ENCODE measurements at places on chromosomes 12 and 14. TPM values are rescaled to one million over a fixed set of nuclear protein-coding genes. Genes with fewer than 3 reads are reported as not detected.

DNA sequence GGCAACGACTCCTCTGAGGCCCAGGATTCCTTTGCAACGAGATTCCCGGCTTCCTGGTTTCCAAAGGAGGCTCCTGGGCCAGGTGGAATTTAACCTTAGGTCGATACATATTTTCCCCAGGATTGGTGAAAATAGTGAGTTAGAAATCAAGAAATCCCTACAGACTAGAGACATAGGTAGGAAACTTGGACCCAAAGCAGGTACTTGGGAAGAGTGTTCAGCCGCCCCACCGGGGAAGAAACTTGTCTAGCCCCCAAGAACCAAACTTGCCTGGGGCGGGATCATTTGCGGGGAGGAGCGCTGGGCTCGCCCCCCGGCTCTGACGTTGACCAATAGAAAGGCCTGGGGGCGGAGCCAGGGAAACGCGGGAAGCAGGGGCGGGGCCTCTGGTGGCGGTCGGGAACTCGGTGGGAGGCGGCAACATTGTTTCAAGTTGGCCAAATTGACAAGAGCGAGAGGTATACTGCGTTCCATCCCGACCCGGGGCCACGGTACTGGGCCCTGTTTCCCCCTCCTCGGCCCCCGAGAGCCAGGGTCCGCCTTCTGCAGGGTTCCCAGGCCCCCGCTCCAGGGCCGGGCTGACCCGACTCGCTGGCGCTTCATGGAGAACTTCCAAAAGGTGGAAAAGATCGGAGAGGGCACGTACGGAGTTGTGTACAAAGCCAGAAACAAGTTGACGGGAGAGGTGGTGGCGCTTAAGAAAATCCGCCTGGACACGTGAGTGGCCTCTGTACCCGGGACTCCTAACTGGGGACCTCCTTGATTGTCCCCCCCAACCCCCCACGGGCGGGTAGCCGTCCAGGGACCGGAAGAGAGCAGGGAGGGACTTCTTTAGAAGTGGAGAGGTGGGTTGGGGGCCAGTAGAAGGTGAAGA lies at the start of gene CDK2:
Gene CDK2, plus strand, starts transcription at position 423 of the 874 bp plus-strand sequence. Its CDS starts 179 bp downstream, at position 602.
- peak; percentile 97 for DNase-seq

DNA sequence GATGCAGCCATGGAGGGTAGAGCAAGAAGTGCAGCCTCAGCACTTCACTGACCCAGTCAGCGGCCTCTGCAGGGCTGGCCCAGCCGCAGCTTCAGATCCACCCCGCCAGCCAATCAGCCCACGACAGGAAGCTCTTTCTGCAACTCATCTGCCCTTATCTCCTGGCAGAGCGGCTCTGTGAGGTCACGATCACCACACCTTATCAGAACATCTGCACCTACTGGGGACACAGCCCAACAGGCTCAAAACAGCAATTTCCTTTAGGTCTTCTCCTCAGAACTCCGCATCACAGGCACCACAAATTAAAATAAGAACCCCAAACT lies 287.3 kb downstream of the BCL11B start:
- no peak for DNase-seq

The C12orf54 gene
- total RNA-seq: not detected

The PLEKHD1 gene
- total RNA-seq: 0.37 TPM

The KRT6C gene
- total RNA-seq: not detected

DNA sequence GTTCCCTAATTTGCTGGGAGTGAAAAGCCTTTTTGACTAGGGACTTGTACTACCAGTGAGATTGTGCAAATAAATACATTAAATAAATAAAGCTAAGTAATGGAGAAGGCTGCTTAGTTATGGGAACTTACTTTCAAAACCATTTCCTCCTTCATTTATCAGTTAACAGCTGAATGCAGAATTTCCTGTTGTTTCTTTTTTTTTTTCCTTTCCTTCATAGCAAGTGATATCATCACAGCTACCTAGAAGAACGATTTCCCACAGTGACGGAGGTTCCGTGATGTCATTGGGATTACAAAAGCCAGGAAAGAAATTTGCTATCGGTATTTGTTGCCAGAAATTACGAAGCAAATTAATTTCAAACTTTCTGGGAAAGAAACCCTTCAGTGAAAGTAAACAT lies 42.1 kb upstream of the SOCS2 start:
- no peak for DNase-seq

DNA sequence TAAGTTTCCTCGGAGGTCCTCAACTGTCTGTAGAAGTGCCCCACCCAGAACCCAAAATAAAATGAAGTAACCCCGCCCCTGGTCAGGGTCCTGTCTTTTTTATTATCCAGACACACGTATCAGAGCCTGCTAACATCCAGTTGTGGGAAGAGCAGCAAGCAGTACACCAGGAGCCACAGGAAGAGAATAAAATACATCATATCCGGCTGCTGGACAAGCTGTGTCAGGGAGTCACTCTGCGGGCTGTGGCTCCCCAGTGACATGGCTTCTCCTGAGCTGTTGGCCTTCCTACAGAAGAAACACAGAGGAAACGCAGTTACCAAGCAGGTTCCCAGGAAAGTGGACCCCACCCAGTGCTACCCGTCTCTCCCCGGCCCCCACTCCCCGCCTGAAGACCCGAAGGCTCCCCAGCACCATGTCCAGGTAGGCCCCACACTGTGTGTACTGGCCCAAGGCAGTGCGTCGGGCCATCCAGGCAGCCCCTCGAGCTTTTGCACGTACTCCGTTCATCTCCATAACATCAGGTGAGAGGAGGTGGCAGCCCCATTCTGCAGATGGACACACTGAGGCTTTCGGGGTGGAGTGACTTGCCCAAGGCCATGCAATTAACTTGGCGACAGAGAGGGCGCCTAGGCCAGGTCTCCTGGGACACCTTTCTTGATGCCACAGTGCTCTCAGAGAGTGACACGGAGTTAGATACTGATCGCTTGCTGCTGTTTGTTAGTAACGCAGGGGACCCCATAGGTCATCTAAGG lies 34.3 kb upstream of the DICER1 start:
- DNase-seq: no peak

GRCh38 chr12:77919450-77919849 lies 88.8 kb downstream of the NAV3 start:
- DNase-seq: no peak

The ADCY6 gene
- 57.0 TPM for total RNA-seq

- DNase-seq: peak; percentile 62
Measured at GRCh38 chr12:122336015-122336946, 70.0 kb upstream of the VPS33A start.

The ADSS1 gene
- 226 TPM for total RNA-seq

GRCh38 chr14:102020058-102020971 lies 55.9 kb downstream of the DYNC1H1 start:
- DNase-seq: no peak

The AEBP2 gene
- total RNA-seq: 28.5 TPM

GRCh38 chr12:44847403-44847802 lies 28.7 kb downstream of the NELL2 start:
- no peak for DNase-seq

- DNase-seq: no peak
Measured at GRCh38 chr12:124179936-124180607, 114.8 kb upstream of the RFLNA start.

DNA sequence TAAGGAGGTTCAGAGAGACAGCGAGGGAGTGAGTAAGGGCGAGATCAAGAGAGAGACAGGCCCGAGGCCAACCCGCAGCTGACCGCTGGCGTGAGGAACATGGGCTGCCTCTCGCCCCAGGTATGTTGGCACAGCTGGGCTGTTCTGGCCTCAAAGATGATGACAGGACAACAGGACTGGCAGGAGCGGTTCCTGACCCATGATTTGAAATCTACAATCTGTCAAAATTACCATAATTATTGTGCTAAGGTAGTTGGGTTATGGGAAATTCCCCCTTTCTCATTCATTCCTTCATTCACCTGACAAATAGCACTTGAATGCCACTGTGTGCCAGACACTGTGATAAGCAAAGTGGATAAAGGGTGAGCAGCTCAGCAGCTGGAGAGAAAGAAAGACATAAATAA lies 5.1 kb upstream of the ENDOU start:
- DNase-seq: no peak

DNA sequence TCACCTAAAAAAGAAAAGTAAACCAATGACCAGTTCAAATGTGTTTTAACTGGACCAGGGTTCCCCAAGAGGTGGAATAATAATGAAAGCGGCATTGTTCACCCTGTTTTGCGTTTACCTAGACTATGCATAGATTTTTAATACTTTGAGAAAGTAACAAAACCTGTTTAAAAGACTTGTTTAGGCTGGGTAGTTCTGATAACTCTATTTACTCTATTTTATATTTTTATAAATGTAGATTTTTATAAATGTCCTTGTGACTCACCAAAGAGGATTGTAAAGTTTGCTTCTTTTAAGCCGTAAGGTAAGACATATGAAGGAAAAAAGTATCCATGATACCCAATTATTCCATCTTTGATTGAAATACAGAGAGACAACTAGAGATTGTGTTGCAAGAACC lies 288.0 kb upstream of the NPAS3 start:
- DNase-seq: no peak

The STXBP6 gene
- 43.5 TPM for total RNA-seq

GRCh38 chr14:67253076-67253635 lies 11.9 kb downstream of the PALS1 start:
- DNase-seq: no peak

The MYO1H gene
- 0.52 TPM for total RNA-seq

The MTHFD1 gene
- total RNA-seq: 60.6 TPM

The RFX4 gene
- total RNA-seq: not detected

The PRR4 gene
- total RNA-seq: 0.94 TPM

DNA sequence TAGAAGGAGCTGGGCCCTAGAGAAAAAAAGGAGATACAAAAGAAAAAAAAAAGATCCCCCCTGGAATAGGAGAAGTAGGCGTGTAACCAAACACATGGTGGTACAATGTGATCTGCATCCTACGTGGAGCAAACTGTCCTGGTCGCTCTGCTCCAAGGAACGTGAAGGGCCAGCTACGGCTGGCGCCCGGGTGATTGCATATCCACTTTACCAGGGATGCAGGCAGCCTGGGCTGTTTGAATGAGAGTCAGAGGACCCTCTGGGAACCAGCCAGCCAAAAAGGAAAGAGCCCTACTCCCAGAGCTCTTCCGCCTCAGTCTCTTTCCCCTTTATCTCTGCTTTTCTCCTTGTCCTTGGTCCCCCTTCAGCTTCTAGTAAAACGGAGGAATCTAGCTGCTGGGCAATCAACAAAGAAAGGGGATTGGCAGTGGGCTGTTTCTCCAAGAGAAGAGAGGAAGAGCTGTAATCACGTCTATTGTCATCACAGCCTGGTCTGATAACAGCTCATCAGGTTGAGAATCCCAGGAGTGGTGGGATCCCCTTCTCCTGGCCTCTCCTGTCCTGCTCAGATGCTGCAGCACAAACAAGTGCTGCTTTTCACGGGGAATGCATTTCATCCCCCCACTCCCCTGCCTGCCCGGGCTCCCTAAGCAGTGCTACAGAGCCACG lies 156.0 kb downstream of the ADCK1 start:
- no peak for DNase-seq

- peak; percentile 52 for DNase-seq
Measured at GRCh38 chr12:124026755-124027745, 54.0 kb downstream of the ZNF664 start.

DNA sequence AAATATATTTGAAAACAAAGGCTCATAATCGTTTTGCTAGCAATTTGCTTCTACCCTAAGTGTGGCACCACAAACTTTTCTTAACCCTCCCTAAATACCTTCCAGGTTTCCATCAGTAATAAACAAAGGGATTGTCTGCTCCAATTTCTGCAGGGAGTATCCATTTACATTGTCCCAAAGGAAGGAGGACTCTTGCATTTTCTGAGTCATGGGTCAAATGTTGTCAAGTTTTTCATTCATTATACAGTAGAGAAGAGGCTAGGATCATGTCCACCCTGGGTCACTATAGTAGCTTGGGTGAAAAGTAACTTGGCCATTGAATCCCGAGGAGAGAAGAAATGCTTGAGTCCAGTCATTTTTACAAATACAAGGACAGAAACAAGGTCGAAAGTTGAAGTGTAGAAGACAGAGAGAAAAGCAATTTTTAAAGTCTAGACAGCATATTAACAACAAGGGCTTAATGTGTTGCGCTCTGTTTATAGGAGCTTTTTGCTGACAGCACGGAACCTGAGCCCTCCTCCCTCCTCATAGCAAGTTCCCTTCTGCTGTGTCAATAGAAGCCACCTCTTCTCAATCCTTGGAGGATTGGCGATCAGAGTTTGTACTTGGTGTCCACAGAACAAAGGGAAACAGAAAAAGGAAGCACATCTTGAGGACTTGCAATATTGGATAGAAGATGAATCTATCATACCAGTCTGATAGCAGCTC lies 53.1 kb downstream of the TMEM30B start:
- DNase-seq: no peak

The CMKLR1 gene
- total RNA-seq: 6.4 TPM

The PRKD1 gene
- 3.0 TPM for total RNA-seq

GRCh38 chr12:32478858-32479725 lies 79.7 kb downstream of the FGD4 start:
- DNase-seq: no peak

The NID2 gene
- total RNA-seq: 41.3 TPM

- DNase-seq: no peak
Measured at GRCh38 chr12:46153268-46153872, 115.5 kb downstream of the SLC38A1 start.

DNA sequence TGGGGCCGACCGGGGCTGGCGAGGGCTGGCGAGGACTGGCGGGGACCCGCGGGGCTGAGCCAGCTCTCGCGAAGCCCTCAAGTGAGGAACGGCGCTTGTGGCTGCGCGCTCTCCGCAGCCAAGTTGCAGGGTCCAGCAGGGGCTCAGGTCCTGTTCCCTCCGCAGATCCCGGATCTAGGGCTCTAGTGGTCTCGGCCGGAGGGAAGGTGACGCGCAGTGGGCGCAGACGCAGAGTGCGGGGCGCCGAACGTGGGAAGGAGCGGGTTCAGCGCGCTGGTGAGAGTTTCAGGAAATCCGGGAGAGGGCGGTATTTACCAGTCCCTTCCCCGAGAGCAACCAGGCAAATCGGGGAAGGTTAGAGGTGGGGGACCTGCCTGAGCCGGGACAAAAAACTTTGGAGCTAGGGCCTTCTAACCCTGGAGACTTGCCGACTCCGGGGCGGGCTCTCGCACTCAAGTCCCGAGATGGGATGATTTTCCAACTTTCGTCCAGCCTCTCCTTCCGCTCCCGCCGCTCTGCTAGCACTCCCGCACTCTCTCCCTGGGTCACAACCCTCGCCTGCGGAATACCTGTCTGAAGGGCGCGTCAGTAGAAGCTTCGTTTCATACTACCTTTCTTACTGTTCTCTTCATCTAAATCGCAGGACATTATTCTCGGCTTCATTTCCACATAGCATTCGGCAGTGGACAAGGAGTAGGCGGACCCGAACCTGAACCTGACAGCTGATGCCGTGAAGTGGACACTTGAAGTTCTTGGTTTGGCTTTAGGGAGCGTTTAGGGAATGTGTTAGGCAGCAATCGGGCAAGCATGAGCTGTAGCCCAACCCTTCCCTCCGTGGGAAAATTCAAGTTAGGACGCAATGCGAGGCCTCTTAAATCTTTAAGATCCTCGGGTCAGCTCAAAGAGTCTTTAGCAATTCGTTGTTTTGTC lies 13.6 kb upstream of the PAX9 start:
- peak; percentile 29 for DNase-seq

GRCh38 chr12:74980510-74980909 lies 229.1 kb downstream of the KCNC2 start:
- DNase-seq: no peak

- no peak for DNase-seq
Measured at GRCh38 chr14:92258934-92259333, 64.0 kb upstream of the SLC24A4 start.

GRCh38 chr12:18261906-18262305 lies 588 bp downstream of the PIK3C2G start:
- DNase-seq: no peak

Data from left ventricle myocardium superior (tissue), 1 donor.